ENCODE measurements at places on chromosomes 5 and 9. TPM values are rescaled to one million over a fixed set of nuclear protein-coding genes. Genes with fewer than 3 reads are reported as not detected.

DNA sequence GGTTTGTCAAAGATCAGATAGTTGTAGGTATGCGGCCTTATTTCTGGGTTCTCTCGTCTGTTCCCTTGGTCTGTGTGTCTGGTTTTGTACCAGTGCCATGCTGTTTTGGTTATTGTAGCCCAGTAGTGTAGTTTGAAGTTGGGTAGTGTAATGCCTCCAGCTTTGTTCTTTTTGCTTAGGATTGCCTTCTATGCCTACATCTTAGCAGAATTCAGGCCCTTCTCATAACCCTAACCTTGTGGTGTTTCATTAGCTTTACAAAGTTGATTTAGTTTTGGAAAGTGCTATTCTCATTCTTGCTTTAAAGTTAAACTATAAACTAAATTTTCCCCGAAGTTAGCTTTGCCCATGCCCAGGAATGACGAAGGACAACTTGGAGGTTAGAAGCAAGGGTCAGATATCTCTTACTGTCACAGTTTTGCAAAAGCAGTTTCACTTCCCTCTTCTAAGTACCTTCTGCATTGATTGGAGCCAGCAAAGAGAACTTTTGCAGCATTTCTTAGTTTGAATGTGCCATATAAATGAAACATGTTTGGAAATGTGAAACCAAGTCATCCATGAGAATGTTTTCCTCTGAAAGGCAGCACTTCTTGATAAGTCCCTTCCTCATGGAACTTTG is 274.3 kb upstream of the DMRT1 start:
- no peak for DNase-seq

DNA sequence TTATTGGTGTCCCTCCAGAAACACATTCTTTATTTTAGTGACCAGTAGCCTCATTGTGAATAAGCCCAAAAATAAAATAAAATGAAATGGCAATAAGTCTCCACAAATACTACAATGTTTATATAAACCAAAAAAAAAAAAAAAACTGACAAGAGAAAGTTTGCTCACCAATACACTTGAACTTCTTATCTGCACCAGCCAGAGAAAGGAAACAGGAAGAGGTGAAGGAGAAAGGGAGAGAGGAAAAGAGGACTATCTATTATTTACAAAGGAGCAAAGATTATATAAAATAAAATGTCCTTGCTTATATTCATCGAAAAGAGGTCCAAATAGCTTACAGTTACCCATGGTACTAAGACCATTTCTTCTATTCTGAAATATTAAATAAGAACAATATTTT is 176.4 kb upstream of the CCNG1 start:
- DNase-seq = no peak

DNA sequence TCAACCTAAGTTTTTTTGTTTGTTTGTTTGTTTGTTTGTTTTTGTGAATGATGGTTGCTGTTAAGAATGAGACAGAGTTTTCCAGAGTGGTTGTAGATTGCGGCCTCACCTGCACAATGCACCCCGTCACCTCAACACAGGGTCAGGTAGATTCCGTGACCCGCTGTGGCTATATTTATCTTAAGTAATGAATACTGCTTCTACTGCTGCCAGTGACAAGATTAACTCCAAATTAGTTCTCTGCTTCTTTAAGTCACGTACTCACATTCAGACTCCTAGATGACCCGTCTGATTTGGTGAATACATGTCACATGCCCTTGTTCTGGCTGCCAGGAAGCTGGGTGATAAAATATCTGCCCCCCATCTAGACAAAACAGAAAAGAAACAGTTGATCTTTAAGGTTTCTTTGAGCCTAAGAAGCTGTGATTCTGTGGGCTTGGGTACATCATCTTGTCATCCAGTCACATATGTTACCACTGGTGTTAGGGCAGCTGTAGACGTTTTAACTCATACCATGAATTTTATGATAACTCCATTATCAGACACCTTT is 52.9 kb downstream of the CFAP95 start:
- DNase-seq = no peak

DNA sequence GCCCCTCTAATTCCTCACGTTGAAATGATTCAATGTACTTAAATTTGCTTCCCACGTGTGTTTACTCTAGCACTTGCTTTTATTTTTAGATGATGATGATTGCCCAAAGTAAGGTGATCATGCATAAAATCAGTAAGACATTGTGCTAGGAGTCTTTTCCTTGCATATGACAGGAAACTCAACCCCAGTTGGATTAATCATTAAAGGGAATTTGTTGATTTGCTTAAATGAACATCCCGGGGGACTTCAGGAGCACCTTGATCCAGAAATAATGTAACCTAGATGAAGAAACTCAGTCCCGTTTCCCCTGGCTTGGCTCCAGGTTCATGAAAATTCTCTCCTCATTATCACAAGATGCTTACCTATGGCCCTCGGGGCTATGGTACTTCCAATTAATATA is 106.1 kb upstream of the STC2 start:
- DNase-seq = no peak

DNA sequence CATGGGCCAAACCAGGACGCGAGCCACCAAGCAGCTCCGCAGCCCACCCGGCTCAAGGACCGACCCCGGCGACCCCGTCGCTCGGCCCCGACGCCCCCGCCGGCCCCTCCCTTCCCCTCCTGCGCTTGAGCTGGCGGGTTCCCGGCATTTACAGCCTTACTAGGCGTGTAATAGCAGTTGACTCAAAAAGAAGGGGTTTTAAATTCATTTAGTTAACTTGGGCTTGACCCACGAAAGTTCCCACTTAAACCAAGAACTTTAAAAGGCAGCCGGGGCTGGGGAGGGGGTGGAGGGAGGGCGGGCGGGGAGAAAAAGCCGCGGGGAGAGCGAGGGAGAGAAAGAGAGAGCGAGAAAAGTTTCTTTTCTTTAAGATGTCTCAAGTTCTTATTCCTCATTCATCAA is 636 bp downstream of the PRDM12 start:
- DNase-seq = no peak

DNA sequence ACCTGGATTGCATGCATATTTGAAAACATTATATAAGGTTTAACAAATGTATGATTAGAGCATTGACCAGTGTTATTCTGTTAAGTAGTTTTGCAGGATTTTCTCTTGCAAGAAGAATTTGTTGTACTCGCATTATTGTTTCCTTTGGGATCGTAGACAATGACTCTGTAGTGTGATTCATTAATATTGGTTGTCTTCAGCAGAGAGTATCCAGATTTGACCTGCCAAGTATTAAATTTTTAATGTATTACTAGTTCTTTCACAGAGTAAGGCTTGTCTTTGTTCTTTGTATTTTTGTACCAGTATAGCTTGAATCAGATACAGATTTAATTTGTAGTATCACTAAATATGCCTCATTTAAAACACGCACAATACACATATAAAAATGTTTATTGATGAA is 155.0 kb downstream of the PBX3 start:
- DNase-seq = no peak

DNA sequence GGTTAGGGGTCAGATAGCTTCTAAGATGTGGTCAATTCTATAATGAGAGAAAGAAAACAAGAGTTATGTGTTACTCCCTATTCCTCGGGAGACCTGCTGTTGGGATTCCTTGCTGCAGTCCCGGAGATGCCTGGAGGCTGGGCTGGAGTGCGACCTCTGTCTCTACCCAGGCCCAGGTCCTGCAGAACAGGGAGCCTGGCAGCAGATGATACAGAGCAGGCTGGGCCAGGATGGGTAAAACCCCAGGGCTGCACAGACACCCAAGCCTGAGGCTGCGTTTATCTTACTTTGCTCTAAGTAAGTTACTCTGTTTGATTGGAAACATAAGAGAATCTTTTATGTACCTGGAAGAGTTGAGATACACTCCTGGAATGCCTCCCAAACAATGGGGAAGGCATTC is 26.9 kb upstream of the FAM120AOS start:
- DNase-seq = no peak

DNA sequence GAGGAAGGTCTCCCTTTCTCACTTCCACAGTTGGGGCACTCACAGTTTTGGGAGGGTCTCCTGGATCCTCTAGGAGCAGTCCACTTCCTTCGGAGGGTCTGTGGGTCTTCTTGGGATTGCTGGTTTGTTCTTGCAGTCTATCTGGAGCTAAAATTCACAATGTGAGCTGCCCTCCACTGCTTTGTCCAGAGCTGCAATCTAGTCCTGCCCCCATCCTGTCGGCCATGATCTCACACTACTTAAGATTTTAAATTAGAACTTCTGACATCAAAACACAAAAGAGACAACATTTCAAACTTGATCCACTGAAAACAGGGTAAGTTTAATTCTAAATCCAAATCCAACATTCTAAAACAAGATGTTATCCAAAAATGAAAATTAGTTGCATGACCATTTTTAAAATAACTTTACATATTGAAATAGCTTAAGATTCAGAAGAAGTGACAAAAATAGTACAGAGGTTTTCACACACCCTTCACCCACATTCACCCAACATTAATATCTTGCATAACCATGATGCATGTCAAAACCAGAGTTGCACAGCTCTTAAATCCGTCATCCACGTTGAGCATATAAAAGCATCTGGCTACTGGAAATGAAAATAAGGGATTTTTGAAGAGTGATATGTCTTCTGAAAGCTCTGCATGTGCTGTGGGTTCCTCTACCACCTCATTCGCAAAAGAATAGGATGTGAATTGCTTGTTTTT is 113.7 kb upstream of the EPB41L4A start:
- DNase-seq = no peak

DNA sequence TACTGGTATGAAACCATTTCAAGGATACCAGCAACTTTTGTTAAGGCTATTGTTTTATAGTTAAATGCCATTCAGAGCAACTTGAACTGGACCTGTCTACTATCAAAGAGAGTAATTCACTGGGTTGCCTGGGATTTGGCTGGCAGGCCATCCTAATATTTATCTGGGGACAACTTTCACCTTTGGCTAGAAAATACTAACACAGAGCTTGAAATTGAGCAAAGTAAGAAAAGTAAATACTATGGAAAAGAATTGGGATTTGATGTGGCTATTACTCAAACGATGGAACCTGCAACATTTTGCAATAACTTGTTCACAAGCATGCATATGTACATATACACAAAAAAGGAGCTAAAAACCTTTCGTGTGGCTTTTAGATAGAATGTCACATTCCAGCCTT is 191.3 kb downstream of the DENND1A start:
- no peak for DNase-seq

DNA sequence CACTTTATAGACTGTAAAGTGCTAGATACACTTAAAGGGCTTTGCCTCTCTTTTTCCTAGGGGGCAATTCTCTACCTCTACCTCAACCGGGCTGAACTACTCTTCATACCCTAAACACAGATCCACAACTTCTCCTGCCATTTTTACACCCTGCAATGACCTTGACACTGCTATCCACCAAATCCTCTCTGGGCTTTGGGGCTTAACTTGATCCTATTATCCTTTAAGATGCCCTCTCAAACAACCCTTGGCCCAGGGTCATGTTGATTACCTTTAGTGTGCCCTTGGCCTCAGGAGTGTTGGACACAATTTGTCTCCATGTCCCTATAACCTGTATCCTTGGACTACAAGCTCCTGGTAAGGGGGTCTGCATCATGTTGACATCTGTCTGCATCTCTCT is 19.5 kb downstream of the ANXA6 start:
- no peak for DNase-seq

DNA sequence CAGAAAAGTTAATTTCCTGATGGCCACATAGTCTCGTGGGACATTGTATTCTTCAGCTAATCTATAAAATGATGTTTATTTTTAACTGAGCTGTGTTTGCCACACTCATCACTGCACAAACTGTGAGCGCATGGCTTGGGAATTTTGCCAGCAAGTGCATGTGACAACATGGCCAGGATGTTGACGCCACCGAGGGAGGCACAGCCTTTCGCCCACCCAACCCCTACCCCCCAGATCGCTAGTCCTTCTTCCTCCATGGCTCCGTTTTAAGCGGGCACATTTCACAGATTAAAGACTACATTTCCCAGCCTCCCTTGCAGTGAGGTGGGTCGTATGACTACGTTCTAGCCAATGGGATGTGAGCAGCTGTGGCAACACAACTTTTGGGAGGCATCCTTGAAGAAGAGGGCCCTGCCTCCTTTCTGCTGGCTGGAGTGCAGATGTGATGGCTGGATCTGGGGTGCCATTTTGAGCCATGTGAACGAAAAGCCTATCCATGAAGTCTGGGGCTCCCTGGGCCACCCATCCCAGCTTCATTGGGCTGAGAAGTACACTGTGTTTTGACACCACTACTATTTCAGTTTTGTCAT is 7.9 kb downstream of the NRARP start:
- DNase-seq = no peak

GRCh38 chr5:114402206-114402605 is 40.3 kb downstream of the KCNN2 start:
- DNase-seq = no peak

DNA sequence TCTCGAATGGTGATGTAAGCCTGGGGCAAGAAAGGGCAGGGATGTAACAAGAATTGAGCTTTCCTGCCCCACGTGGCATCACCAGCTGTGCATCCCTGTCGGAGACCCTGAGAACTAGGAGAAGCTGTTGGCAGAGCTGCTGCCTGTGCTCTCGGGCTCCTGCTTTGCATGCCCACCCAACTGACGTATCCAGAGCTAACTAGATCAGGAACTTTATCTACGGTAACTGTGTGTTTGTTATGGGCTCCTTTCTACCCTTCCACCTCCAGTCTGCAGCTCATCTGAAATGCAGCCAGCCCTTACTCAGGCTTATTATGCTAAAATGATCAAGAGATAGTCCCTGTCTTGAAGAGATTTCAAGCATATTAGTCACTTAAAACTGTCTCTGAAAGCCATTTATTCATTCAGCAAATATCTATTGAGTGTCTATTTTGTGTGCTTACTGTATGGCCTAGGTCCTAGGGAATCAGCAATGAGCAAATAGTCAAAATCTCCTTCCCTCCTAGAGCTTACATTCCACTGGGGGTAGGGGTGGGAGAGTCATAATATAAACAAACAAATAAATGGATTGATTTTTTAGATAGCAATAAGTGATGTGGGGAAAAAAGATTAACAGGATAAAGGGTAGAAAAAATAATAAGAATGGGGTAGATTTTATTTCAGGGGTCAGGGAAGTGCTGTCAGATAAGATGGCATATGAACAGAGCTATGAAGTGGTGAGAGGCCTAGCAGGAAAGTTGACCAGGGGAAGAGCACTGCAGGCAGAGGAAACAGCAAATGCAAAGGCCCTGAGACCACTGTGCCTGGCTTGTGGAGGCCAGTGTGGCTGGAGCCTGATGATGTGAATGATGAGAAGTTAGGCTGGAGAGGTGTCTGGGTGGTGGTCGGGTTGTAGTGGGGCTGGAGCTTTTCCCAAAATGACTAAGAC is 118.2 kb downstream of the GALNT10 start:
- DNase-seq = no peak

GRCh38 chr5:151214614-151215545 is 9.0 kb downstream of the CCDC69 start:
- no peak for DNase-seq

GRCh38 chr9:5481322-5482040 is 28.9 kb upstream of the PDCD1LG2 start:
- no peak for DNase-seq

PCDHGC3 gene
- 0.15 TPM for total RNA-seq

ANGPTL2 gene
- total RNA-seq = not detected

GRXCR2 gene
- not detected for total RNA-seq

PRR16 gene
- total RNA-seq = not detected

AIF1L gene
- total RNA-seq = 0.37 TPM

C5orf46 gene
- not detected for total RNA-seq

C5orf22 gene
- 31.3 TPM for total RNA-seq

Measured in naive thymus-derived CD4-positive, alpha-beta T cell (primary cell).